Activated T-helper 1 cell treated with anti-CD3 and anti-CD28 coated beads, Interleukin-12 subunit alpha, Interleukin-12 subunit beta, Interleukin-2, Interleukin-4 antibody, amounts not matched to agents 30 ng/mL and 10 ng/mL and 1 ng/mL, durations not matched to agents 14 hours and 24 hours and 36 hours (primary cell): ENCODE measurements at places on chromosomes 6 and 20. TPM values are rescaled to one million over a fixed set of nuclear protein-coding genes. Genes with fewer than 3 reads are reported as not detected.

Gene IDH3B
- total RNA-seq = 116 and 125 TPM in 2 replicates

Gene SCRT2
- not detected in 2 replicates for total RNA-seq

Gene ATP6V1G2
- 1.2 and 1.4 TPM in 2 replicates for total RNA-seq

Gene TBC1D32
- 6.8 and 7.9 TPM in 2 replicates for total RNA-seq

Gene NTSR1
- not detected in 2 replicates for total RNA-seq

Gene GSTA1
- not detected in 2 replicates for total RNA-seq

Gene MEP1A
- total RNA-seq = not detected in 2 replicates

Gene TRIM10
- 0.05 and 0.08 TPM in 2 replicates for total RNA-seq

Gene SIRPG
- 31.8 and 34.6 TPM in 2 replicates for total RNA-seq

Gene HTR1B
- not detected in 2 replicates for total RNA-seq

Gene GSTA2
- total RNA-seq = not detected in 2 replicates

Gene KDM1B
- total RNA-seq = 7.1 and 7.2 TPM in 2 replicates

Gene TOX2
- total RNA-seq = 4.0 and 4.8 TPM in 2 replicates

Gene BTBD3
- total RNA-seq = 16.5 and 17.3 TPM in 2 replicates

Gene IMPG1
- not detected in 2 replicates for total RNA-seq

Gene IP6K3
- total RNA-seq = not detected in 2 replicates

Gene EYA4
- not detected in 2 replicates for total RNA-seq

Gene NOTCH4
- 0.66 and 0.73 TPM in 2 replicates for total RNA-seq

Gene C20orf202
- total RNA-seq = not detected in 2 replicates

Gene RNGTT
- 21.6 and 25.3 TPM in 2 replicates for total RNA-seq

Gene ADAM33
- not detected in 2 replicates for total RNA-seq

Gene MUC21
- total RNA-seq = not detected in 2 replicates

Gene BHLHE23
- not detected in 2 replicates for total RNA-seq

Gene CD93
- 1.2 and 1.3 TPM in 2 replicates for total RNA-seq

Gene HCRTR2
- not detected in 2 replicates for total RNA-seq

Gene CTCFL
- total RNA-seq = not detected in 2 replicates

Gene CRNKL1
- total RNA-seq = 23.9 and 24.1 TPM in 2 replicates

Gene STMND1
- not detected in 2 replicates for total RNA-seq

Gene SLC22A3
- not detected in 2 replicates for total RNA-seq

Gene MYBL2
- total RNA-seq = 95.1 and 95.5 TPM in 2 replicates

Gene RNF39
- total RNA-seq = not detected in 2 replicates

Gene TAP1
- 284 and 290 TPM in 2 replicates for total RNA-seq

Gene TP53TG5
- total RNA-seq = 0.07 and 0.08 TPM in 2 replicates
